ENCODE measurements at places on chromosomes 2 and 18.
A peak's percentile ranks its signal among the peaks of the same experiment; 100 is the strongest.

GRCh38 chr18:79848579-79849327 lies 51.0 kb downstream of the KCNG2 start:
- DNase-seq, result no peak

- DNase-seq, result no peak
Observed at GRCh38 chr2:145380436-145381017, 860.6 kb upstream of the ZEB2 start.

- peak; percentile 53 for DNase-seq
Observed at GRCh38 chr2:175004980-175005732, at the start of gene CHN1. CHN1 (minus strand) TSS chr2:175005381; CDS start chr2:175004912, 469 bp downstream.

- DNase-seq, result no peak
Observed at GRCh38 chr18:68997845-68998244, 200.0 kb downstream of the CCDC102B start.

- DNase-seq, result no peak
Observed at GRCh38 chr2:146228020-146228393, 1616.8 kb upstream of the ACVR2A start.

- no peak for DNase-seq
Observed at GRCh38 chr2:162266460-162266760, 23.2 kb upstream of the FAP start.

GRCh38 chr2:240501531-240501991 lies 56.2 kb downstream of the ANKMY1 start:
- DNase-seq, result no peak

- DNase-seq, result no peak
Observed at GRCh38 chr18:9941103-9941502, 27.3 kb downstream of the VAPA start.

DNA sequence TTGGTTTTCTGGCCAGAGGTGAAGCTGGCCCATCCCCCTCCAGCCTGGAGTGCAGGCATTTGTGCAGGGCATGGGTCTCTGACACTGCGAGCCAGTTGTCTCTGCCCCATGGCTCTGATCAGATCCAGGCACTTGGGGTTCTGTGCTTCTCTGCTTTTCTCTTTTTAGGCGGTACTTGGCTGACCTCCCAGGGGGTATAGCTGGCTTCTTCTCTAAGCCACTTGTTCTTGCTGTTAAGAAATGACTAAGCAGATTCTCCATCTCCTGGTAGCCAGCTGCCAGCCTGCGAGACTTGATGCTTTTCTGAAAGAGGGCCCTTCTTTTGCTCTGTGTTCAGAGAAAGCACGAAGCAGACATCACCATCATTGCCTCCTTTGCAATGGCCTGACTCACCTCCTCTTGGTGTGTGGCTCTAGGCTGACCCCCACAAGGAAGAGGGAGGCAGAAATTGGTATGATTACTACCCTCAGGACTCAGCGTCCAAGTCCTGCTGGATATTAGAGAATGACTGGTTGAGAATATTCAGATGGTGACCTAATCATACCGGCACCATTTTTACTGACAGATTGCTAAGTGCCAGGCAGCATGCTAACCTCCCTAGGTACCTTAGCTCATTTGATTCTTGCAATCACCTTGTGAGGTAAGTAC lies 32.7 kb downstream of the TNP1 start:
- no peak for DNase-seq

- DNase-seq, result no peak
Observed at GRCh38 chr2:25076749-25077148, 34.9 kb downstream of the EFR3B start.

- no peak for DNase-seq
Observed at GRCh38 chr2:38553554-38553953, 49.2 kb downstream of the HNRNPLL start.

DNA sequence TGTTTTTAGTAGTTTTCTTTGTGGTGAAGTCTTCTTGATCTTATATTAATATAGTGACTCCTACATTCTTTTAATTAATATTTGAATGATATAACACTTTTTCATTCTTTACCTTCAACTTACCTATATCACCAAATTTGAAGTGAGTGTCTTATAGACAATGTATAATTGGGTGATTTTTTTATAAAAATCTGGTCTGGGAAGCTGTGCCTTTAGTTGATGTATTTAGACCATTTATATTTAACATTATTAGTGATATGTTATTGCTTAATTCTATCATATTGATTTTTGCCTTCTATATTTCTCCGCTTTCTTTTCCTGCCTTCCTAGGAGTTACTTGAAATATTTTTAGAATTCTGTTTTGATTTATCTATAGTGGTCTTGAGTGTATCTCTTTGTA lies 16.4 kb downstream of the TMEM182 start:
- no peak for DNase-seq

- DNase-seq, result no peak
Observed at GRCh38 chr18:60062396-60062795, 162.6 kb downstream of the PMAIP1 start.

- no peak for DNase-seq
Observed at GRCh38 chr18:7844418-7844817, 277.3 kb downstream of the PTPRM start.

DNA sequence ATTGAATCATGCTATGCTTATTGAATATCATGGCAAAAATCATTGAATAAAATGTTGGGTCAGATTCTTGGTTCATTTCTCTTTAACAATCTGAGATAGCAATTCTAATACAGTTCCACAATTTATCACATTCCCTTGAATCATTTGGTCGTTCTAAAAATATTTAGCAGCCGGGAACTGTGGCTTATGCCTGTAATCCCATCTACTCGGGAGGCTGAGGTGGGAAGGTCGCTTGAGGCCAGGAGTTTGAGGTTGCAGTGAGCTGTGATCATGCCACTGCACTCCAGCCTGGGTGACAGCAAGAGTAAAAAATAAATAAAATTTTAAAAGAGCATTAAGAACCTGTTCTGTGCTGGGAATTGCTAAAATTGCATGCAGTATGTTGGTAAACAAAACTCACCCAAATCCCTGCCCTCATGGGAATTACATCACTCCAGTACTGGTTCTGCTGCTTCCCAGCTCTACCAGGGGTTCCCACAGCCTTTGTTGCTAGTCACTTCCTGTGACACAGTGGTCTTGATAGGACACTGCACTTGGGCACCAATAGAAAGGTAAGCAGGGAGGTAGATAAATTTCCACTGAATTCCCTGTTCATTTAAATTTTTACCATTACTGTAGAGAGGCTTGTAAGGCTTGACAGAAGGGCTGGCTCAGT lies 200.4 kb downstream of the CTNNA2 start:
- DNase-seq, result no peak

- DNase-seq, result no peak
Observed at GRCh38 chr2:191847764-191848163, 876 bp upstream of the CAVIN2 start.

DNA sequence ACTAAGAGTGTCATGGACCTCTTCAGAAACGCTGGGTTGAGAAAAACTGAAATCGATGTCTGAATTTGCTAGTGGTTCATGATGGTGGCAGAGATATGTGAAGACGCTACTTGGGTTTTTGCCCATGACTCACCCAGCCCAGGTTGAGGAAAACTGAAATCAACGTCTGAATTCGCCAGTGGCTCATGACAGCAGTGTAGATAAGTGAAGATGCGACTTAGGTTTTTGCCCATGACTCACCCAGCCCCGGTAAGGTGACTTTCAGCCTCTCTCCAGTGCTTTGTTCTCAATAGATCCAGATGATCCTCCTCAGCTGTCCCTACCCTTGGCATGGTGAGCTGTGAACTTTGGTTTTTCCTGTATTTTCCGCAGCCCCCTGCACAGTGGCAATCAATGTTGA lies 105.3 kb upstream of the SIX3 start:
- no peak for DNase-seq

DNA sequence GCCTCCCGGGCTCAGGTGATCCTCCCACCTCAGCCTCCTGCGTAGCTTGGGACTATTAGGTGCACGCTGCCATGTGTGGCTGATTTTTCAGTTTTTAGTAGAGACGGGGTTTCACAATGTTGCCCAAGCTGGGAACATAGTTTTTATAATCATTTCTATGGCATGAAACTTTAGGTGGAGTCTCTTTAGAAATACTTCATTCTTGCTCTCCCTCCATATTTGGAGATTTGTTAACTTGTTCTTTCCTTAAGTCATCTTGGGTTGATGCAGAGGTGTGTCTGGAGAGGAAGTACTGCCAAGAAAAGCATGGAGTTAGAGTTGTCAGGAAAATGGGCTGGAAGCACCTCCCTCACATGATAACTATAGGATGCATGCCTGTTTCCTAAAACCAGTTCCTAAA lies 17.4 kb downstream of the ZNF532 start:
- DNase-seq, result no peak

DNA sequence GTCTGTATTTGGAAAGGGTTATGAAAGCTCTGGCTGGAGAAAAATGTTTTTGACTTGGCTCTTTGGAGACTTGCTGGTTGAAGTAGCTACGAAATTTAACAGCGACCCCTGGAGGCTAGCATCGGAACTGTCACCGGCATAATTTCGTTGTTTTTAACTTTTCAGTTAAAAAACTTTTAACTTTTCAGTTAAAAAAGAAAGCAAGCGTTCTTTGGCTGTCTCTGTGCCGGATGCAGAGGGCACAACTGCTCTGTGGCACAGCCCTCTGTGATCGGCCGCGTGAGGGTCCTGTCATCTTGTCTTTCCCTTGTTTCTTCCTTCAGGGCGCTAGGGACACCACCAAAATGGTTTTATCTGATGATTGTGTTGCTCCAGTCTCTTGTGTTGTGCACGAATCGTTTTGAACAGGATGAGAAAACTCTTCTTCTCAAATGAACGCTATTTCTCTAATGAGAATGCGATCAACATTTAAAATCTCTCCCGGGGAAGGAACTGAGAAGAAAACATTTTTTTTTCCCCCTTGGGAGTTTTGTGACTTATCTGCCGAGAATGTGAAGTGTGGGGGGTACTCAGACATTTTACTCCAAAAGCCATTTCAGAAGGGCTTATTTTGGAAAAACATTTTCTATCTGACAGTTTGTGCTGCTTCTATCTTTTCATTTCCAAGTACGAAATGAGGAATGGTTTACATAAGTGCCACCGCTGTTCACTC lies 57.1 kb downstream of the ADCYAP1 start:
- DNase-seq, result peak; percentile 7

Data from effector CD4-positive, alpha-beta T cell (primary cell).